Fibroblast of skin of right biceps (primary cell): ENCODE measurements at places on chromosomes 7 and 10.

GRCh38 chr7:148941598-148942275, 57.6 kb upstream of the EZH2 start:
- DNase-seq = peak; percentile 78

- DNase-seq = no peak
These were observed 66.2 kb upstream of the NFE2L3 start for GRCh38 chr7:26085771-26086170.

DNA sequence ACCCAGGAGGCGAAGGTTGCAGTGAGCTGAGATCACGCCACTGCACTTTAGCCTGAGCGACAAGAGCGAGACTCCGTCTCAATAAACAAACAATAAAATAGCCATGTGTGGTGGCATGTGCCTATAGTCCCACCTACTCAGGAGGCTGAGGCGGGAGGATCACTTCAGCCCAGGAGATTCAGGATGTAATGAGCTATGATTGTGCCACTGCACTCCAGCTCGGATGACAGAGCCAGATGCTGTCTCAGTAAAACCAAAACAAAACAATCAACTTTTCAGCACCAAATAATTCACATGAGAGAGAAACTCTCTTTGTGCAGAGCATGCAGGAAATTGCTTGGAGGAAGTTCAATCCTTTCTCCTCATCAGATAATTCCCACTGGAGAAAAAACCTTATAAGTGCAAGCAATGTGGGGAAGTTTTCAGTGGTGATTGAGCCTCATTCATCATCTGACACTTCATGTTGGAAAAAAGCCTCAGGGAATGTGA, 13.4 kb upstream of the FIS1 start:
- DNase-seq = peak; percentile 64

GRCh38 chr7:21767300-21767900, 178.3 kb downstream of the CDCA7L start:
- DNase-seq = peak; percentile 26

GRCh38 chr7:111931016-111931517, 275.1 kb downstream of the DOCK4 start:
- DNase-seq = no peak

GRCh38 chr7:125927556-125927955, 997.9 kb upstream of the POT1 start:
- no peak for DNase-seq

GRCh38 chr7:124366118-124366517, 333.3 kb upstream of the TMEM229A start:
- DNase-seq = no peak

DNA sequence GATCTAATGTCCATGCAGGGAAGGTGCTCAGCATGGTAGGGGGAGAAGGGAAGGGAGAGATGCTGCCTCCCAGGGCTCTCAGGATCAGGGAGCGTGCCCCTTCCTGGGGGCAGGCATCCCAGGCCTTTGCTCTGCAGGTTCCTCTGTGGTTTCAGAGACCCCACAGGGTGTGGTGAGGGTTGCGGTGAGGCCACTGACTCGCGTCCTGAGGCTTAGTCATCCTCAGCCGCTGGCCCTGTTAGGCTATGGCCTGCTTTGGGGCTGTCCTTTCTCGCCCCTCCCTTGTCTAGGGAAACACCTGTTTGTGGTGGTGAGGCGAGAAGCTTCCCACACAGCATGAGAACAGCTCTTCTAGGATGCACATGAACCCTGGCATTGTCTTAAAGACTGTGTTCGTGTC, 558.3 kb upstream of the FOXK1 start:
- no peak for DNase-seq

- DNase-seq = peak; percentile 59
These were observed 1.0 kb downstream of the SRGN start for GRCh38 chr10:69088801-69089501.

- DNase-seq = no peak
These were observed 2.9 kb upstream of the SGCE start for GRCh38 chr7:94658826-94659225.

DNA sequence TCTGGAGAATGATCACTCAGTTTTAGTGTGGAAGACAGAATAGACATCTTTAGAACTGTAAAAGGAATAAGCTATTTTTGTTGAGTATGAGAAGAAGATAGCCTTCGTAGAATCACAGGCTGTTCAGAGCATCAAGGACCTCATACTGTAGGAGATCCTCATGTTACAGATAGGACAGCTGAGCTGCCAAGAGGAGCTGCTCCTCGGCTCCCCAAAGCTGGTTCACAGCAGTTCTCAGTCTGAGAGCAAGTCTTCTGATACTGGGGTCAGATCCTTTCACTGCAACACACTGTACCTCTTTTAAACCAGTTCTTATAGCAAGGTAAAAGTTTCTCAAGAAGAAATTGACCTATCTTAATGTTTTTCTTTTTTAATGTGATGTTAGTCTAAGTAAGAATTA, 17.1 kb downstream of the CCNY start:
- DNase-seq = no peak

DNA sequence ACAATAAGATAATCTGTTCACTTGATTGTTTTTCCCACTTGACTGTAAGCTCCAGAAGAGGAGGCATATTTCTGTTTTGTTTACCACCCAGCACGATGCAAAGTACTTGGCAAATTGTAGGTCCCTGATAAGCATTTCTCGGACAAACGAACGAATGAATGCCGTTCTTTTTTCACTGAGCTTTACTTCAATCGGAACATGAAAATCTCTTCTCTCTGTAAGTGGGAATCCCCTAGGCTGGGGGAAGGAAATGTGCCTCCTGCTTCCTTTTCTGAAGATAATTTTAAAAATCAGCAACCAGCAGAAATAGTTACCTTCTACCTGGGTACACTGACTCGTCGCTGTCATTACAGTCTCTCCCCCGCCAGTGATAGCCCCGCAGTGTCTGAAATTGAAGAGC, 102.9 kb downstream of the AOAH start:
- no peak for DNase-seq

- peak; percentile 90 for DNase-seq
These were observed 220.0 kb upstream of the KCND2 start for GRCh38 chr7:120052884-120053382.

GRCh38 chr7:132998763-132999162, 83.1 kb downstream of the CHCHD3 start:
- DNase-seq = peak; percentile 18

DNA sequence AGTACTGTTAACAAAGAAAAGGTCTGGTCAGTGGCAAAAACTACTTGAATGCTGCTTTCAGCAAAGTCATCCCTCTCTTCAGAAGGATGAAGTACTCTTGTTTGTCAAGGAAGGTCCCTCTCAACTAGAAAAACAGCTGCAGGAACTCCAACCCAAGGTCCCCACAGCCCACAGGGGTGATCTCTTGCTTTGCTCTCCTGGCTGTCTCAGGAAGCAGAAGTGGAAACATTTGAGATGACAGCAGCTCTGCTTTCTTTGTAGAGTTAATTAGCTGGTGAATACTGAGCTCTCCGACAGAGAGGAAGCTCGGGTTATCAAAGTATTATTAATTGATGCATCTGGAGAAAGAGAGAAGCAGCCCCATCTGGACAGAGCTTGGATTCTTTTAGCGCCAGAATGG, 25.4 kb upstream of the LRGUK start:
- no peak for DNase-seq

GRCh38 chr7:120337308-120337907, 64.4 kb downstream of the KCND2 start:
- peak; percentile 0 for DNase-seq

GRCh38 chr7:158680754-158681153, 23.9 kb downstream of the NCAPG2 start:
- no peak for DNase-seq

GRCh38 chr10:78178940-78179339, 145.3 kb downstream of the RPS24 start:
- peak; percentile 36 for DNase-seq

DNA sequence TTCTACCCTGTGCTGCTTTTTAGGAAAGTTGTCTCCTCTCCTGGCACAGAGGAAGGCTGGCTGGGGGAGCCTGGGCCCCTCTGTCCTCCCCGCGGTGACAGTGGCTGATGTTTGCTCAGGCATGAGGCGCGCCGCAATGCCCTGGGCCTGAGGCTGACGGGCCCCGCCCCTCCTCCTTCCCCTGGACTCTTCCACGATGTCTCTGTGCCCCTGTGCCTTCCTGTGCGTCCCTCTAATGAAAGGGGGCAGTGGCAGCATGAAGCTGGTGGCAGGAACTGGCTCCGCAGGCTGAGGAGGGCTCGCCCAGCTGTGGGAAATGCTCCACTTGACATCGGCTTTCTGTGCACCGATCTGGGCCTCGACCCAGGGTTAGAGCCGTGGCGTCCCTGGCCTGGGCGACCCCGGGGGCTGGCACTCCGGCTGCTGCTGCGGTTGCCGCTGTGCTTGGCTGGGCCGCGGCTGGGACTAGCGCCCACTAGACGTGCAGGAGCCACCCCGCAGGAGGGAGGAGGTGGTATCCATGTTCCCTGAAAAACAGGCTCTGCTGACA, 67.9 kb downstream of the ZNF680 start:
- DNase-seq = no peak

DNA sequence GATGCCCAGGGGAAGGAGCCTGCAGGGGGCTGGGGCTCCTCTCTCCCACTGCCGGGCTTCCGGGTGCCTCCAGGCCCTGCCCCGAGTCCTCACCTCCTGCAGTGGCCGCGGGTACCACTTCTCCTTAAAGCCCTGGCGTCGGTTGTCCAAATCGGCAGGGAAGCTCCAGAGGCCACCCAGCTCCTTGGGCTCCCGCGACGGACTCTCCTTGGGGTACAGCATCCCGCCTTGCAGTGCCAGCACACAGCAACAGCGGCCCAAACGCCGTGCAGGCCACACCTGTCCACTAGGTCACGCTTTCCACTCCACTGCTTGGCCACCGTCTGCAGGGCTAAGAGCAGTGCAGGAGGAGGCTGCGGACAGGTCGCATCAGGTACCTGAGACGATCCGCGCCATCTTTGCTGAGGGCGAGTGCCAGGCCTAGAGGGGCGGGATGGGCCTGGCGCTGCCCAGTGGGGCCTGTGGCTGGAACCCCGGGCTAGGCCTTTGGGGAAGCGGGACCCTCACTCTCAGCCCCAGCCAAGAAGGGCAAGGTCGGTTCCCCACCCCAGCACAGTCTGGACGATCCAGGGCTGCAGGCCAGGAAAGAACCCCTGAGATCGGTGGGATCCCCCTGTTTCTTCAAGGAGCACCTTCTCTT, 47.7 kb upstream of the ZNF479 start:
- no peak for DNase-seq

GRCh38 chr10:15106352-15107013, 9.3 kb downstream of the RPP38 start:
- peak; percentile 66 for DNase-seq

DNA sequence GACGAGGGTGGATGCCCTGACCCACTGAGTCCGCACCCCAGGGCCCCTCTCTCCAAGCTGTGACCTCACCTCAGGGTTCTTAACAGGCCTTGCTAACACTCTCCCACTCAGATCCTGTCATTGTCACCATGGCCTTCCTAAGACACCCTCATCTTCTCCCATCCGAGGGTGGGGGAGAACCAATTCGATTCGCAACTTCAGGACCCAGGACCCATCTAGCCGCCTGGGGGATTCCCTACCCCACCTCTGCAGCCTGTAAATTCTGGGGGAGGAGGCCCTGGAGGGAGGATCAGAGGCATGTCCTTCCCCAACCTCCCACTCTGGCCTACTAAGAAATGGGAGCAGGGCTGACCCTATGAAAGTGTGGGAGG, 17.4 kb downstream of the TRIM8 start:
- DNase-seq = no peak

- no peak for DNase-seq
These were observed 83.7 kb downstream of the JMJD1C start for GRCh38 chr10:63382066-63382465.

DNA sequence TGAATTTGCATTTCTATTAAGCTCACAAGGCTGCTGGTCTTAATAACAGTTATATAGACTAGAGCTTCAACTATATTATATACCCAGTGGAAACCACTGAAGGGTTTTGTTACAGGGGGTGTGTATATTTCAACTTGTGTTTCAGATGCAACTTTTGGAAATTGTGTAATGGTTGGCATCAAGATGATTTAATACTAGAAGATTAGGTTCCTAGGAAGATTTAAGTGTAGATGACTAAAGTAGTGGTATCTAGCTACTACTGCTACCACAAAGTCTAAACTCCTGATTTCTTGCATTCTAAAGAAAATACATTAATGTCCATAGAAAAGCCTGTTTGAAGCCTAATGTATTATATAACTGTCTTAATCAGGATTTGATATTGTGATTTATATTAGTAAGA, 30.2 kb downstream of the AHR start:
- no peak for DNase-seq

DNA sequence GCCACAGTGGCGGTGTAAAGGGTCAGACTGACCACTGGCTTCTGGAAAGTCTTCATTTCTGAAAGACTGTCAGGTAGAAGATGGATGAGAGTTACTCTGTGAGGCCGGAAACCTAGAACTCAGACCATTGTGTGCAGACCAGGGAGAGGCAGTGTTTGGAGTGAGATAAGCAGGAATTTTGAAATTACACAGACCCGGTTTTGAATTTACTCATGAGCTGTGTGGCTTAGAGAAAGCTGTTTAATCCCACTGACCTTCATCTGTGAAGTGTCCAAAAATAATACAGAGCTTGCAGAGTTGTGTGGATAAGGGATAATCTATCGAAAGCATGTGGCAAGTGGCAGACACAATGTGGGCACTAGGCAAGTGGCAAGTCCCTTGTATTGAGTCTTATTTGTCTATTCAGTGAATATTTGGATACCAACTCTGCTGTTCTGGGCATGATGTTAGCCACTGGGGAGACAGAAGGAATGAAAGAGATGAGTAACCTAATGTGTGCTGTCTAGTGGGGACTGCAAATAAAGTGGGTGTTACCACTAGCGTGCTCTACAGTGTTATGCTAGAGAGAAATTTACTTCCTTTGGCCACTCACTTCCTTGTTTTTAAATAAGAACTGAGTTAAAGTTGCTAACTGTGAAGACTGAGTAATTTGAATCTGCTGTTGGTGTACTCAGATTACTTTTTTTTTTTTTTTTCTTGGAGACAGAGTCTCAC, 69.4 kb downstream of the KIAA1217 start:
- no peak for DNase-seq

- no peak for DNase-seq
These were observed 88.8 kb downstream of the FOXL3 start for GRCh38 chr7:378551-379455.

- peak; percentile 34 for DNase-seq
These were observed 703.7 kb upstream of the FZD8 start for GRCh38 chr10:36345807-36346206.

- no peak for DNase-seq
These were observed 2.9 kb downstream of the FZD8 start for GRCh38 chr10:35639021-35639727.

DNA sequence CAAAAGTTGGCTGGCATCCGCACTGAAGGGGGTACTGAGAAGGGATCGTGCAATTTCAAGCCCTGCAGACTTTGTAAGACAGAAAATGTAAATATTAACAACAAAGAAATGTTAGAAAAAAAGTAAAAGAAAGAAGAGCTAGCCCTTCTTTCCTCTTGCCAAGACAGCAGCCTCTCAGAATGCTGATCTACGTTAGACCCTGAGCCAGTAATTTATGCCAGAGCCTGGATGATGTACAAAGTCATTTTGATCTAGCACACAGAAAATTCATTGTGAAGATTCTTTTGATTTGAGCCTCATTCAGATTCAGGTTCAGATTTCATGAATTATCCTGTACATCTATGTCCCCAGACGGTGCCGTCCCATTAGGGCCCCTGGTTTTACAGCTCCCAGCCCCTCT, 105.2 kb downstream of the PRKCQ start:
- DNase-seq = no peak
